ENCODE measurements at places on chromosomes 5 and 9. TPM values are rescaled to one million over a fixed set of nuclear protein-coding genes. Genes with fewer than 3 reads are reported as not detected.

DNA sequence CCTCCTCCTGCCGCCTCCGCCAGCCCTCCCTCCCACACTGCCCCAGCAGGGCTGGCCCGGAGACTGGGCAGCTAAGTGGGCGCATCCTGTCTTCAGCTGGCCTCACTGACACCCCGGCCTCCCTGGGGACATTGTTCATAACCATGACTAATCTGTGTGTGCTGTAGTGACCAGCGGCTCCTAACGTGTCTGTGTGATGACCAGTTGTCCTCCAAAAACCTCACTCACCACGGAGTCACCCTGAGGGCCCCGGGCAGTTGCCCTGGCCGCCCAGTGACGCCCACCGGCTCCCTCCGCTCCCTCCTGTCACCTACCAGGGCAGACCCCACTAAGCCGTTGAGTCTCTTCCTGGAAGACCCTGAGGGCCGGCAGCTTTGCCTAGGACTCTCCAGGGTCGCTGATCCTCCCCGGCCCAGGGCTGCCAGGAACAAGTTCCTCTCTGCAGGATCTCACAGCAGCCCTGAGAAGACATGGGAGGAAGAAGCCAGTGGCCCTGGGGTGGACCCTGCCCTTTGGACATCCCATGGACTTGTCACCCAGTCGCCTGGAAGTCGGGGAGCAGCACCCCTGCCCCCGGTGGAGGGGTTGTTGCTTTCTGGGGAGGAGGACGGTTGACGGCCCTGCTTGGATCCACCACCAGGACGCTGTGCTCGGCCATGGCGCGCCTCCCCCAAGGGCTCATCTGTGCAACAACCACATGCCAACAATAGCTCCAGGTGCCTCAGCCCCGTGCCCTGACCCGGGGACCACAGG, 110.2 kb upstream of the LMX1B start:
- no peak for DNase-seq

GRCh38 chr5:50501491-50502228, 60.6 kb upstream of the EMB start:
- no peak for DNase-seq

- DNase-seq = peak; percentile 89
Measured at GRCh38 chr9:2216591-2216990, 201.4 kb downstream of the SMARCA2 start.

DNA sequence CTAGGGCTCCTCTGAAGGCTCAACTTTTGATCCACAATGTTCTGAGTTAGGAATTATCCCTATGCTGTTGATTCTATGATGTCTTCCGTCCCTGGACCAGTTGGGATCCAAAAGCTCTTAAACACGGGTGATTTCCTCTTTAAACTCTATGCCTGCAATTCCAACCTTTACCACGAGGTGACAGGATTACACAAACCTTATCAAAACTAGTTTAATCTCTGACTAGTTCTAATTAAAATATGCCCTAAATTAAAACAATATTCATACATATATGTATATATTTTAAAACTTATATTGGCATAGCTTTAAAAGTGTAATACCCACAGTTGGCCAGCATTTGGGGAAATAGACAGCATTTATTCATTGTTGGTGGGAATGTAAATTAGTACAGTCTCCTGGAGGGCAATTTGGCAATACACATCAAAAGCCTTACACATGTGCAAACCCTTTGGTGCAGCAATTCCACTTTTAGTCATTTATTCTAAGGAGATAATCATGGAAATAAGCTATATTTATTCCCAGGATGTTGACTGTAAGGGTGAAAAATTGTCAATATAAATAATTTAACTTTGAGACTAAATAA, 51.6 kb upstream of the PHYKPL start:
- DNase-seq = peak; percentile 5

DNA sequence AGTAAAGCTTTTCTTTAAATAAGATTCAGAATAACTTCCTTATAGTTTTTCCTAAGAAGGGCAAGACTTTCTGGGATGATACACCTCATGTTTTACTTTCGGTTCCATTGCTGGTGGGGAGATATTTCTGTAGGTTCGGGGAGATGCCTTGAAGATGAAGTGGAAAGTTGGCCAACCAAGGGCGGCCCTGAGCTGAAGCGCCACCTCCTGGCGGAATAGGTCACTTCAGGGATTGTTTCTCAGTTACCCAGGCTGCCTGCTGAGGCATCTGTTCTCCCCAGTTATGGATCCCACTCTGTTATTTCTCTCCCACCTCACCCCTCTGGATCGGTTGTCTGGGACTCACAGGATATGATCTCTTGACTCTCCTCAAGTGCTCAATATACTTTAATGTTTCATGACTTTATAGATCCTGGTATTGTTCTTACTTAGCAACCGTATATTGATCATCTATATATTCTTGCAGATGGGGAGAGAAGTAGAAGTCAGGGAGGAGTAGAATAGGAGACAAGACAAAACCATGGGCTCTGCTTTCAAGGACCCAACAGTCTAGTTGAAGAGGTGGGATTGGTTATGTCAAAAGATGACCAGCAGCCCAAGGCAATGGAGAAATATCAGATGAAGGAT, 23.4 kb downstream of the MEGF10 start:
- DNase-seq = peak; percentile 39

GRCh38 chr5:167810573-167810972, 480.9 kb upstream of the WWC1 start:
- DNase-seq = no peak

DNA sequence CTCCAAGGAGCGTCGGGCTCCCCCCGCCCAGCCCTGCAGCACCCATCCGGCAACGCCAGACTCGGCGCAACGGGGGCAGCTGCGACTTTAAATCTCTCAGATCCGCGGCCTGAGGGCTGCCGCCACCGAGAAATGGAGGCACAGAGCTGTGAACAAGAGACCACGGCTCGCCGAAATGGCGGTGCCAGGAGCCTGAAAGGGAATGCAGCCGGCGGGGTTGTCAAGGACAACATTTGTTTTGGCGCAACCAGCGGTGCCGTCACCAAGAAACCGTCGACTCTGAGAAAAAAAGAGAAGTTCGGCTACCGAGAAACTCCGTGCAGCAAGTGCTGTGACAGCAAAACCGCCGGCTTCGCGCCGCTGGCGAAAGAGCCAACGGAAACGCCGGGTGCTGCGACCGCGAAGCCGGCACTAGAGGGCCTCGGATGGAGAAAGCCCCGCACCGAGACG, 2.1 kb upstream of the ANXA2R start:
- DNase-seq = peak; percentile 78

DNA sequence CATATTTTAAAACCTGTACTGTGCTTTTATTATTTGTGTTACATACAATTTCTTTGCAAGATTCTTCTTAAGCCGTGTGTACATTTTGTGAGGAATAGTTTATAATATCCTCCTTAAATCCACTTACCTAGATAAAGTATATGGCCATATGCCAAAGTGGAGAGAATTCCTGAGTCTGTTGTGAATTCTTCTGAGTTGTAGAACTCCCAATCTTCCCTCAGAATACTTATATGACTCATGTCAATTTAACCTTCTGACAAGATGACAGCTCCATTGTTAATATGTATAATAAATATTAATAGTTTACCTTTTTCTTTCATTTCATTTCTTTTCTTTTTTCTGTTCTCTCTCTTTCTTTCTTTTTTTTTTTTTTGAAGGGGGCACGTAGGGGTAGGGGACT, 6.0 kb upstream of the RICTOR start:
- DNase-seq = no peak

Gene DNAH5
- 1.1 TPM for total RNA-seq

- DNase-seq = no peak
Measured at GRCh38 chr5:160919626-160920025, 67.6 kb upstream of the ATP10B start.

Gene PCDHGA7
- total RNA-seq = 4.7 TPM

DNA sequence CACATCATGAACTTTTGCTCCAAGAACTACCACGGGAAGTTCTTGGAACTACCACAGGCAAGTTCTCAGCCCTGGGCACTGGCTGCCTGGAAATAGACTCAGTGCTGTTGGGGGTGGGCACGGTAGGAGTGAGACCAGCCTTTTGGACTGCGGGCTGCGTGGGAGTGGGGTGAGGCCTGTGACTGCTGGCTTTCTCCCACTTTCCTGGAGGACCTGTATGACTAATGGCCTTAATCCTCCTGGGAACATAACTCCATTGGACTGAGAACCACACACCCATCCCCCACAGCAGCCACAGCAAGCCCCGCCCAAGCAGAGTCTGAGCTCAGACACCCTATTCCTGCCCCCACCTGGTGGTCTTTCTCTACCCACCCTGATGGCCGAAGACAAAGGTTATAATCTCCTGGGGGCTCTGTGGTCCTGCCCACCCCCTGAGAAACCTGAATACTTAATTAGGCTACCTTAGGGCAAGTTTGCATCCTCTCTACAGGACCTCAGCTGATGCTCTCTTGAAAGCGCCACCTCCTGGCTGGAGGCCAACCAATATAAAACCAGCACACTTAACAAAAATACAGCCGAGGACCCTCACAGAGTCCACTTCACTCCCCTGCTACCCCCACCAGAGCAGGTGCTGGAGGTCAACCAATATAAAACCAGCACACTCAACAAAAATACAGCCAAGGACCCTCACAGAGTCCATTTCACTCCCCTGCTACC, 112.6 kb downstream of the CACNA1B start:
- DNase-seq = peak; percentile 11

GRCh38 chr9:137426018-137426681, 3.0 kb downstream of the NOXA1 start:
- DNase-seq = no peak

DNA sequence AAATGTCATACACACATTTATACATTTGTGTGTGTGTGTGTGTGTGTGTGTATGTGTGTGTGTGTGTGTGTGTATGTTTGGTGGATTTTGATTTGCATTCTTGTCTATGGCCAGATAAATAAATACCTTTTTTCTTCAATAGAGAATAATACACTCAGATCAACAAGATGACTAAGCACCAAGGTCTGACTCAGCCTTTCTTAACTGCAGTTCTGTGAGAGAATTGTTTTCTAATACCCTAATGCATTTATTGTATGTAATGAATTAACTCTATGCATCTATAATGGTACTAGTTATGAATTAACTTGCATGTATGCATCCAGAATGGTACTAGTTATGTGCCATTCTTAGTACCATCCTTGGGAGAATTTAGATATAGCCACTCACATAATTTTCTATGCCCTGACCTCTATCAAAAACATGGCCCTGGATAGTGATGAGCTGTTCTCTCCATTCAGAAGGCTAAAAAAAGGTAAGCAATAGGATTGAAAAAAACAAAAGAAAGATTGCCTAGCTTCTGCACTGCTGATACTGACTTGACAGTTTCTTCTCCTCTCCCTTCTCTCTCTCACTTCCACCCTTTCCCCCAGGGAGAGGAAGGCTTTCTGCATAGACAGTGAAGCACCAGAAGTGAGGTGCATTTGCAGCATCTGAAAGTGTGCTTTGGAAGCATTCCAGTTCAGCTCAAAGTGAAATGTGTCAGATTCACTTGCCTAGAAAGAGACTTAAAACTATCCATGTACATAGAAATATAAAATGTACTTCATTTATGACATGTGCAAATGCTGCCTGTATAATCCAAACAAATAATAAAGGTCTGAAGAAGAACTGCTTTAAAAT, 55.1 kb upstream of the CCDC112 start:
- peak; percentile 55 for DNase-seq

DNA sequence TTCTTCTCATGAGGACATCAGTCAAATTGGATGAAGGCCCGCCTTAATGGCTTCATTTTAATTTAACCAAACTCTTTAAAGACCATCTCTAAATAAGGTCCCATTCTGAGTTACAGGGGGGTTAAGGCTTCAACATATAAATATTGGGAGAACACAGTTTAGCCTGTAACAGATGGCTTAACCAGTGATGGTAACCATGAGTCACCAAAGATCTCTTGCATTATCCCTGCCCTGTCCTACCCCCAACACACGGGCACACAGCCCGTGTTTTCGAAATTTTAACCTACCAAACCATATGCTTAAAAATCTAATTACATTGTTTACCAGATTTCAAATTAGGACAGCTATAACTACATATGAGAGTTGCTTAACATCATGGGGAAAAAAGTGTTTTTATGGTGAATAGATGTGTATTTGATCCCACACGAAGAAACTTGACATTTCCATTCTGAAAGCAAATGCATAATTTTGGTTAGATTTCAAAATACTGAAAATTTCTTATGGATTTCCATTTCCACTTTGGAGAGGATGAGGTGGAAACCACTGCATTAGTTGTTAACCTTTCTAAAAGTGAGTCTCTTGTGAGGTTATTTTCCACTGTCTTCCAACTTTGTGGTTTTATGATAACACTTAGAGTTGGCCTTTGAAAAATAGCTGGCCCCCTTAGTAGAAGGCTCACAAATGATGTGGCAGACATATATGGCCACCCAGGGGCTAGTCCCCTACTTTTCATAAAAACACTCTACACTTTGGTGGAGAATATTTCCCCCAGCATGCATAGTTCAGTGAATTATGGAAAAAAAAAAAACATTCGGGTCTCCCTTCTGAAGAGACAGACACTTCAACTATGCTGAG, 849.3 kb downstream of the TLE1 start:
- DNase-seq = no peak

- DNase-seq = no peak
Measured at GRCh38 chr5:40378396-40379177, 301.1 kb upstream of the PTGER4 start.

Gene CDKN2B
- total RNA-seq = 50.0 TPM

GRCh38 chr5:172434251-172434650, 20.1 kb downstream of the SH3PXD2B start:
- DNase-seq = no peak

GRCh38 chr5:14900693-14901461, 29.3 kb upstream of the ANKH start:
- no peak for DNase-seq

GRCh38 chr5:59558501-59558900, 335.0 kb downstream of the PDE4D start:
- DNase-seq = no peak

- no peak for DNase-seq
Measured at GRCh38 chr9:6923086-6923485, 165.3 kb downstream of the KDM4C start.
